T-helper 22 cell (primary cell): ENCODE measurements at places on chromosomes 13 and 19.
A peak's percentile ranks its signal among the peaks of the same experiment; 100 is the strongest.

- no peak for DNase-seq
Measured at GRCh38 chr19:45250216-45250831, 747 bp upstream of the MARK4 start.

DNA sequence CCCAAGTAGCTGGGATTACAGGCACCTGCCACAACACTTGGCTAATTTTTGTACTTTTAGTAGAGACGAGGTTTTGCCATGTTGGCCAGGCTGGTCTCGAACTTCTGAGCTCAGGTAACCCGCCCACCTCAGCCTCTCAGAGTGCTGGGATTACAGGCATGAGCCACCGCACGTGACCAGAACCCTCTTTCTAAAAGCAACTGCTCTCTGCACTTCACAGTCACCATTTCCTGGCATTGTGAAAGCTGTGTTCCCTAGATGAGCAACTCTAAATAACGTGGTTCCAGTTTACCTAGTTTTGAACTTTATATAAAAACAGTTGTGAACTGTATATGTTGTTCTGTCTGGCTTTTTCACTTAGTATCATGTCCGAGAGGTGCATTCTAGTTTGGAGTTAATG, 152.9 kb downstream of the SIPA1L3 start:
- DNase-seq, result no peak

DNA sequence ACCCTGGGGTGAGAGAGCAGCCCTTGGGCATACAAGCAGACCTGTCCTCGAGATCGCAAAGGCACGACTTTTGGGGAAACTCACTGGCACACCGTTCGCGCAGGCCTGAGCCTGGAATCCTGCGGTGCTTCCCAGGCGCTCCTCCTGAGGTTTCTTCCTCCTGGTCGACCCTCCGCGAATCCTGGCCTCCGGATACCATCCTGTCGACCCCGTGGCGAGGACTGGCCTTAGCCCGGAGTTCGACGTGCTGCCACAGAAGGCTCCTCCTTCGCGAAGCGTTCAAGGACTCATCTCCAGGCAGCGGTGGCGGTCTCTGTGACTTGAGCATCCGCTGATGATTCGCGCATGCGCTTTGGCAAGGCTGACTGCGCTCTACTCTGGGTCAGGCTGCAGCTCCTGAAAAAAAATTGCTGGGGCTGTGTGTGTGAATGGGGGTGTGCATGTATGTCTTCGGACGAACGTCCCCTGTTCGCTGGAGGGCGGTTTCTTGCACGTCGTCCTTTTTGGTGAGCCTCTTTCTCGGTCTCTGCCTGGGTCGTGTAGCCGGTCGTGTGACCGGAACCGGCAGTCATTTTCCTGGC, 64.4 kb upstream of the ZNF527 start:
- DNase-seq, result no peak

- no peak for DNase-seq
Measured at GRCh38 chr13:44583137-44583536, 7.0 kb upstream of the TSC22D1 start.

GRCh38 chr19:5048727-5049553, 80.0 kb downstream of the KDM4B start:
- DNase-seq, result no peak

- DNase-seq, result no peak
Measured at GRCh38 chr13:101150998-101151397, 265.3 kb downstream of the NALCN start.

- DNase-seq, result no peak
Measured at GRCh38 chr19:50340331-50340730, 11.2 kb upstream of the KCNC3 start.

- DNase-seq, result no peak
Measured at GRCh38 chr19:41821003-41821735, 23.3 kb downstream of the LYPD4 start.

- no peak for DNase-seq
Measured at GRCh38 chr19:6018786-6019185, 40.8 kb upstream of the RANBP3 start.

DNA sequence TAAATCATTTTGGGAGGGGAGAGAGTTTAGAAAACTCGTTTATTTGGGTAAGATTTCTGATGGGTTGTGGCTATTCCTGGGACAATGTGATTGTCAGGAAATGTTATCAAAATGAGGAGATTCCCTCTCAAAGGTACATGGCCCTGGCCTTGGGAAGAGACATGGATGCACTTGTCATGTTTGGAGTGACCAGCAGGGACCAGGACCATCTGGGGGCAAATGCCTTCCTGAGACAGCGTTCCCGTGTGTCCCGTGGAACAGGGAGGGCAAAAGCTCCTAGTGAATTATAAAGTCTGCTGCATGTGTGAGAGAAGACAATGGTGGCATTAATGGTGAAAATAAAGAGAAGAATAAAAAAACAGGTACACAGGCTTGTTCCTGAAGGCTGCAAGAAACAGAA, 317.3 kb downstream of the ZNF536 start:
- DNase-seq, result no peak

- DNase-seq, result no peak
Measured at GRCh38 chr19:22616659-22617058, 17.5 kb upstream of the ZNF492 start.

- no peak for DNase-seq
Measured at GRCh38 chr19:41480336-41480735, 37.4 kb downstream of the ERICH4 start.

GRCh38 chr19:29263305-29264135, 50.6 kb upstream of the UQCRFS1 start:
- no peak for DNase-seq

GRCh38 chr13:20001366-20002190, 43.1 kb downstream of the ZMYM2 start:
- no peak for DNase-seq

GRCh38 chr19:41941410-41942202, 13.4 kb upstream of the ERFL start:
- no peak for DNase-seq

DNA sequence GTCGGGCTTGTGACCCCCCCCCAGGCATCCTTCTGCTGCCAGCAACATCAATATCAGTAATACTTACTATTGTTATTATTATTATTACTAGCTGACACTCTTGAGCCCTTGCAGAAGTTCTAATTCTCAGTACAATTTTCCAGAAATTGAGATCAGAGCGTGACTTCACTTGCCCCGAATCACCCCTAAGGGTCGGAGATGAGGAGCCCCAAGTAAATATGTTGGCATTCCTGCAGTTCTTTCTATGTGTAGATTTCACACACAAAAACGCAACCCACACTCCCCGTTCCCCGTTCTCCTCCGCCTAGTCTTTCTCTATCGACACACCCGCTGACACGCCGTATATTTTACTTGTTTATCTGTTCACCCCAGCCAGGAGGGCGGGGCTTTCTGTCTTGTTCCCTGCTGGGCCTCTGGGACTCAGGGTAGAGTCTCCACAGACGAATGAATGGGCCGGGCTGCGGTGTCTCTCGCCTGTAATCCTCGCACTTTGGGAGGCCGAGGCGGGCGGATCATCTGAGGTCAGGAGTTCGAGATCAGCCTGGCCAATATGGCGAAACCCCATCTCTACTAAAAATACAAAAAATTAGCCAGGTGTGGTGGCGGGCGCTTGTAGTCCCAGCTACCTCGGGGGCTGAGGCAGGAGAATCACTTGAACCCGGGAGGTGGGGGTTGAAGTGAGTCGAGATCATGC, 14.7 kb downstream of the TLE5 start:
- peak; percentile 48 for DNase-seq

DNA sequence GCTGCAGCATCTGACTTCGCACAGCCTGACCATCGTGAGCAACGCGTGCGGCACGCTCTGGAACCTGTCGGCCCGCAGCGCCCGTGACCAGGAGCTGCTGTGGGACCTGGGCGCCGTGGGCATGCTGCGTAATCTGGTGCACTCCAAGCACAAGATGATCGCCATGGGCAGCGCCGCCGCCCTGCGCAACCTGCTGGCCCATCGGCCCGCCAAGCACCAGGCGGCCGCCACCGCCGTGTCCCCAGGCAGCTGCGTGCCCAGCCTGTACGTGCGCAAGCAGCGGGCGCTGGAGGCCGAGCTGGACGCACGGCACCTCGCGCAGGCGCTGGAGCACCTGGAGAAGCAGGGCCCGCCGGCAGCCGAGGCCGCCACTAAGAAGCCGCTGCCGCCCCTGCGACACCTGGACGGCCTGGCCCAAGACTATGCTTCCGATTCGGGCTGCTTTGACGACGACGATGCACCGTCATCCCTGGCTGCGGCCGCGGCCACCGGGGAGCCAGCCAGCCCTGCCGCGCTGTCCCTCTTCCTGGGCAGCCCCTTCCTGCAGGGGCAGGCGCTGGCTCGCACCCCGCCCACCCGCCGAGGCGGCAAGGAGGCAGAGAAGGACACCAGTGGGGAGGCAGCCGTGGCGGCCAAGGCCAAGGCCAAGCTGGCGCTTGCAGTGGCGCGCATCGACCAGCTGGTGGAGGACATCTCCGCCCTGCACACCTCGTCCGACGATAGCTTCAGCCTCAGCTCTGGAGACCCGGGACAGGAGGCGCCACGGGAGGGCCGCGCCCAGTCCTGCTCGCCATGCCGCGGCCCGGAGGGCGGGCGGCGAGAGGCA, 13.6 kb downstream of the C19orf25 start:
- no peak for DNase-seq

- DNase-seq, result no peak
Measured at GRCh38 chr13:23449398-23450162, 16.1 kb upstream of the SACS start.
